ENCODE measurements at places on chromosomes 12 and 14.

DNA sequence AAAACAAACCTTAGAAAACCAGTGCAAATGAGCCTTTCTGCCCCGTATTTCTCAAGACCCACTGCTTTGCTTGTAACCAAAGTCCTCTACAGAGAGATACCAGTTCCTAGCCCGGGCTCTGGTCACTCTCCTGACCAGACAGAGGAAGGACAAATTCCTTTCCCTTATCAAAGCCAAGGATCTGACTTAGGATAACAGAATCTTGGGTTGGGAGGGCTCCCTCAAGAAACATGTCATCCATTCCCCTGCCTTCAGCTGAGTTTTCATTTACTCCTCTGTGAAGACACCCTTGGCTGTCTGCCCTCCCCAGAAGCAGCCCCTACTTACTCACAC is 116.0 kb upstream of the PARP11 start:
- DNase-seq = no peak

- no peak for DNase-seq
These were observed 36.6 kb downstream of the PCNX1 start for GRCh38 chr14:70943838-70944237.

DNA sequence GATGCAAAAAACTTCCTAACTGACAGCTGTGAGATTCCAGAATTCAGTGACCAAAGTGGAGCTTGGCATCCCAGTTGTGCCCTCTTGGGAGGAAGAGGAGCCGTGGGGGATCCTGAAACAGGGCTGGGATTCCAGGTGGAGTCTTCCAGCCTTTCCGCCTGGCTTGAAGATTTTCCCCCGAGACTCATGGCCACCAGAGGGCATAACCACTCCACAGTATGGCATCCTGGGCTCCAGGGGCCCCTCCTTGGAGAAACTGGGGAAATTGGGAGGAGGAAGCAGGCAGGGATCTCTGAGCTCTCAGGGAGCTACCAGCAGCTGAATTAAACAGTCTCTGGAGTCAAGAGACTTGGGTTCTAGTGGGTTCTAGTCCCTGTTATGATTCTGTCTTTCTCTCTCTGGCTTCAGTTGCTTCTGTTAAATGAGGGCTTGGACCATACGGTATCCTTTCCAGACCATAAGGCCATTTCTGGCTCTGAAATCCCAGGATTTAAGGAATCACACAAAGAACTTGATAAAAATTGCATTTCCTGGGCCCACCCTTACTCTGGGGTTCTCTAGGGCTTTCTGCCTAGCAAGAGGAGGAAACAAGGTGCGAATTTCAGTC is 2.6 kb upstream of the TAMALIN start:
- DNase-seq = peak; percentile 47

- DNase-seq = no peak
These were observed 15.9 kb downstream of the PACS2 start for GRCh38 chr14:105330491-105330895.

- DNase-seq = no peak
These were observed 57.7 kb upstream of the CSRP2 start for GRCh38 chr12:76936275-76937193.

DNA sequence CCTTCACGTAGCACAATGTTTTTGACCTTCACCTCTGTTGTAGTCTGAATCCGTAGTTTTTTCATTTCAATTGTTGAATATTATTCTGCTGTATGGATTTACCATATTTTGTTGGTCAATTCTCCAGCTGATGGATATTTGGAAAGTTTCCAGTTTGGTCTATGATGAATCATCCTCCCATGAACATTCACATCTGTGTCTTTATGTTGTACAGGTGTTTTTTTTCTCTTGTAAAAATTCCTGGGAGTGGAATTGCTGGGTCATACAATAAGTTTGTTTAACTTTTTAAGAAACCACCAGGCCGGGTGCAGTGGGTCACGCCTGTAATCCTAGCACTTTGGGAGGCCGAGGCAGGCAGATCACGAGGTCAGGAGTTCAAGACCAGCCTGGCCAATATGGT is 36.7 kb upstream of the GNG2 start:
- DNase-seq = no peak

- no peak for DNase-seq
These were observed 178.0 kb upstream of the CAND1 start for GRCh38 chr12:67091204-67091603.

DNA sequence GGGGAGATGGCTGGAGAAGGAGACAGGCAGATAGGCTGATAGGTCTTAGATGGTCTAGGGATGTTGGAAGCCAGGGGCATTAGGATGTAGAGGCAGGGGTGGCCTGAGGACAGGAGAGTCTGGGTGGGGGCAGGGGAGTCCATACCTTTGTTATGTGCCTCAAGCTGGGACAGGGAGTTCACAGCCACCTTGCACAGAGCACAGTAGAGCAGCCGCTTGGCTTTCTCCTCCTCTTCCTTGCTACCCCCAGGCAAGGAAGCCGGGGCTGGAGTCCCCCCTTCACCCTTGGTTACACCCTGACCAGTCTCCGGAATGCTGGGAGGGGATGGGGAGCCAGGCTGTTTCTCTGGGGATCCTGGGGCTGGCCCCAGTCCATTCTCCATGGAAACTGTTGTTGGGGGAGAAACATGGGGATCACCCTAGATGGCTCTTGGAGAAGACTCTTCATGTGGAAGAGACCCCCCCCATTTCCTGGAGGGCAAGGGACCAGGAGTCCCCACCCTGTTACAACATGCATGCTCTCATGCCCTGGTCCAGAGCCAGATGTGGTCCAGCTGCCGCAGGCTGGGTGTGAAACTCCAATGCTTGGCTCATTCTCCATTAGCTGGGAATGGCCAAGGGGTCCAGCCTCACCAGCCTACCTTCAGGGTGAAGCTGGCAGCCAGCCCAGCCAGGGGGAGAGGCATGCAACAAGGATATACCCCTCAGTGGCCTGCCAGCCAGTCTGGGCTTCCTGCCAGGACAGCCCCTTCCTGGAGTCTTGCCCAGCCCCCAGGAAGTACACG is 7.2 kb upstream of the GPR84 start:
- DNase-seq = peak; percentile 82

GRCh38 chr12:27794818-27795584 is 15.0 kb upstream of the MANSC4 start:
- no peak for DNase-seq
